Stimulated activated CD8-positive, alpha-beta memory T cell treated with anti-CD3 and anti-CD28 coated beads, Interleukin-4, amount 100 ng/mL, for 1 hour (primary cell): ENCODE measurements at places on chromosomes 3 and 15.

DNA sequence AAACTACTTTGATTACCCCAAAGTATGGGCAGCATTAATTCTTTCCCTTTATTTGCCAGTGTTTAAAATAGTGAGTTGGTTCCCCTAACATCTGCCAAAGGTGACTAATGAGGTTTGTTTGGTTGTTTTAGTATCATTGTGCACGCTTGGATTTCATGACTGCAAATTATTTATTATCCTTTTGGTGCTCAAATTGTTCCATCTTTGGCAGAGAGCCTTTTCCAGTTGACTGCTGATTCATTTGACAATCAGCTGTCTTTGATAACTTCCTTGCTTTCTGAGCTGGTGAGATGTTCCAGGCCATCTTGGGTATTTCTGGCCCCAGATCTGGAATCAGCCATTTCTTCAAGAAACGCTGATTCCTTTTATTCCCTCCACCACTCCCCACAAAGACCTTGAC is 8.9 kb downstream of the DLEC1 start:
- DNase-seq, result no peak

GRCh38 chr3:59467476-59467875 is 417.7 kb upstream of the CFAP20DC start:
- DNase-seq, result no peak

GRCh38 chr3:50574444-50574831 is 5.1 kb downstream of the HEMK1 start:
- DNase-seq, result no peak

- no peak for DNase-seq
Observed at GRCh38 chr3:56980798-56981390, 79.6 kb upstream of the SPATA12 start.

GRCh38 chr3:44995142-44995770 is 19.2 kb downstream of the EXOSC7 start:
- DNase-seq, result no peak

DNA sequence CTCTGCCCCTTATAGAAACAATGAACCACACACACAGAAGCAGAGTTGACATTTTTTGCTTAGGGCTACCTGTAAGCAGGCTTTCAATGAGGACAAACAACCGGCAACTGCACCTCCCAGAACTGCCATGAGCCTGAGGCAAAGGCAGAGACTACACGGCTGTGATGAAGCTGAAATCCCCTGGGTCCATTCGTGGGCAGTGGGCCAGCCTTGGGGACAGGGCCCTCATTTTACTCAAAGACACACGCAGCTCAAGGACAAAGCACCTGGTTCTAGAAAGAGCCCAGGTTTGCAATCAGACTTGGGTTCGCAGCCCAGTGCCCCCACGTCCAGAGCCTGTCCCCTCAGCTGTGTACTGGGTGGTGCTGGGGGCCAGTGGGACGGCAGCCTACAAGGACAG is 17.9 kb downstream of the FAM174B start:
- DNase-seq, result no peak

DNA sequence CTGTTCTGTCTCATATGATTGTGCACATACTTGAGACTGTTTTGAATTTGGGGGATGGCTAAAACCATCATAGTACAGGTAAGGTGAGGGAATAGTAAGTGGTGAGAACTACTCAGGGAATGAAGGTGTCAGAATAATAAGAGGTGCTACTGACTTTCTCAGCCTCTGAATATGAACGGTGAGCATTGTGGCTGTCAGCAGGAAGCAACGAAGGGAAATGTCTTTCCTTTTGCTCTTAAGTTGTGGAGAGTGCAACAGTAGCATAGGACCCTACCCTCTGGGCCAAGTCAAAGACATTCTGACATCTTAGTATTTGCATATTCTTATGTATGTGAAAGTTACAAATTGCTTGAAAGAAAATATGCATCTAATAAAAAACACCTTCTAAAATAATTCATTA is 5.1 kb downstream of the CCR5 start:
- DNase-seq, result no peak

DNA sequence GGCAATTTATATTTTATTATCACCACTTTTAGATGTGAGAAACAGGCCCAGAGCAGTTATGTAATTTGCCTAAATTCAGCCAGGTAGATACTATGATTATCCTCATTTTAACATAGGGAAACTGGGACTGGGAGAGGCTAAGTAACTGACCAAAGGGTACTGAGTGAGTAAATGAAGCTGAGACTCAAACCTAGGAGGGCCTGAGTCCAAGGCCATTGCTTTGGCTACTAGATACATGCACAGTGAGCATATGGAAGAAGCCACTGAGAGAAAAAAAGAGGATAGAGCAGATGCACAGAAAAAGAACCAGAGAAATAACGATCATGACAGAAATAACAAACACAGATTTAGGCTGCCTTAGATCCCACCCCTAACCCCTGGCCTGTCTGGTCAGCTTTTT is 33.6 kb downstream of the USF3 start:
- no peak for DNase-seq

GRCh38 chr3:56322862-56323261 is 145.4 kb downstream of the ERC2 start:
- no peak for DNase-seq

DNA sequence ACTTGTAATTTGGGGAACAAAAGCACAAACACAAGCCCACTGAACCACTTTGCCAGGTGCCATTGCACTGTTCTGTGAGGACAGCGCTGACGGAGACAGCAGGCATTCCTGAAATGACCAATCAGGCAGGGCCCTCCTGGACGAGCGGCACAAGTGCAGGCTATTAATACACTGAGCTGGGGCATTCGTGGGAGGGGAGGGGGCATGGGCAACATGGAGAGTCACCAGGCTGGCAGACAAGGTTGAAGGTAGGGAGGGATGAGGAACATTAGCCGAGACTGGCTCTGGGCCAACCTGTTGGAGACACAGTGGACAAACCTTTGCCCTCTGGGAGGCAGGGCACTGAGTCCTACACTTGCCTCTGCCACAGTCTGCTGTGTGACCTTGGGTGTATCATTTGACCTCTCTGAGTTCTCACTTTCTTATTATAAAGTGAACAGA is 45.6 kb downstream of the NOX5 start:
- DNase-seq, result no peak

- no peak for DNase-seq
Observed at GRCh38 chr15:22895465-22896190, 57.2 kb downstream of the NIPA2 start.

DNA sequence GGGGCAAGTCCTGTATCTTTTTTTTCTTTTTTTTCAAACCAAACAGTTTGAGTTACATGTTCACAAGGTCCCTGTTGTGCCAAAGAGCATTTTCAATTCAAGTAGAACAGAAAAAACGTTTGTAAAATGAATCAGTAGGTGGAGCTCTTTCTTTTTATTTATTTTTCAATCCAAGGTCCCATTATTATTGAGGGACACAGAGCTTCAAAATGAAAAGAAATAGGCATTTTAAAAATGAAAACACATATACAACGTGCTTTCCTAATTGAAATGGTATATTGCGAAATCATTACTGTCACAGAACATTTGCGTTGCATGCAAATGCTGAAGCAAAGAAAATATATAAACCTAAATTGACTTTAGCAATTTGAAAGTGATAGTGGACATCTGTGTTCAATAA is 711.0 kb downstream of the MECOM start:
- no peak for DNase-seq

DNA sequence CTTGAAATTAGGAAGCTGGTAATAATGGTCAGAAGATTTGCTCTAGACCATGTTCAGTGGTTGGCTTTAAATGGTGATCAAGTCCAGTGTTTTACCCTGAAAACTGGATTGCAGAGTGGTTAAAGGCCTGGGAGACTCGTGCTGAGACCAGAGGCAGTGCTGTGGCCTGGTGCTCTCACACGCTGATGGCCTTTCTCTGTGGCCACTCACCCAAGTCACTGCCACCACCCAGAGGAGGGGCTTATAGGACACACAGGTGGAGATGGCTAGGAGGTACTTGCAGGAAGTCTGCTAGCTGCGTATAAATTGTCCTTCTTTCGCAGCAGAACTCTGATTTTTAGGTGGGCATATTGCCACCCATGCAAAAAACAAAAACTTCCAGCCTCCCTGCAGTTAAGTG is 6.2 kb upstream of the EHD4 start:
- no peak for DNase-seq

DNA sequence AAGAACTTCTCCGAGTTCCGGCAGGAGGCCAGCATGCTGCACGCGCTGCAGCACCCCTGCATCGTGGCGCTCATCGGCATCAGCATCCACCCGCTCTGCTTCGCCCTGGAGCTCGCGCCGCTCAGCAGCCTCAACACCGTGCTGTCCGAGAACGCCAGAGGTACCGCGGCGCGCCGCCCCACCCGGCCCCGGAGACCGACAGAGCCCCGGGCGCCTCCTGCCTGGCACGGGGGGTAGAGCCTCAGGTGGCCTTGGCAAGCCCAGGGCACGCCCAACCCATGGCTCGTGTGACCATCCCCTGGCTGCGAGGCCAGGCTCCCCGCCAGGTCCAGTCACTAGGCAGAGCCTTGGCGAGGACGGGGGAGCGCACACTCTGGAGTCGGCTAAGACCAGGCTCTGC is 134.1 kb downstream of the LRRK1 start:
- no peak for DNase-seq

GRCh38 chr15:81966631-81967030 is 79.2 kb downstream of the MEX3B start:
- DNase-seq, result no peak

GRCh38 chr15:90291679-90292356 is 26.3 kb downstream of the NGRN start:
- no peak for DNase-seq

DNA sequence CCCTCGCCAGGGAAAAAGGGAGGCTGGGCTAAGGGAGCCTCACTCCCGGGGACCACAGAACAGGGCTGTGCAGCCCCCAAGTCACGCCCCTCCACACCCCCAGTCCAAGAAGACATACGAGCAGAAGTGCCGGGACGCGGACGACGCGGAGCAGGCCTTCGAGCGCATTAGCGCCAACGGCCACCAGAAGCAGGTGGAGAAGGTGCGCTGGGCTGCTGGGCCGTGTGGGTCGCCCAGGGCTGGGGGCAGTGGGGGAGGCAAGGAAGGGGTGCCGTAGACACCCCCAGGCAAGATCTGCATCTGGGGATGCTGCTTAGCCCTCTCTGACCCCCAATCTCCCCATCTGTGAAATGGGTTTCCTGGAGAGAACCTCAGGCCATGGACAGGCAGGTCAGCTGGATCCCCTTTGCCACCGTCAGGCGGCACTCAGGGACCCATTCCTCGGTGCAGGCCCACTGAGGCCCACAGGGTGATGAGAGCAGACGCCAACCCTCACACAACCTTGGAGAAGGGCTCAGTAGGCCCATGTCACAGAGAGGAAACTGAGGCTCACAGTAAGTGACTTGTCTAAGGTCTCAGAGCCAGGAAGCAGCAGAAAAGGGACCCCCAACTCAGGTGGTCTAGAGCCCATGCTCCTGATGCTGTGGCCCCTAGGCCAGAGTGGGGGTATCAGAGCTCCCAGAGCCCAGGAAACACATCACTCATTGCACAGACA is 33.7 kb downstream of the PSTPIP1 start:
- DNase-seq, result no peak

GRCh38 chr3:40872258-40872920 is 326.9 kb upstream of the CTNNB1 start:
- no peak for DNase-seq

DNA sequence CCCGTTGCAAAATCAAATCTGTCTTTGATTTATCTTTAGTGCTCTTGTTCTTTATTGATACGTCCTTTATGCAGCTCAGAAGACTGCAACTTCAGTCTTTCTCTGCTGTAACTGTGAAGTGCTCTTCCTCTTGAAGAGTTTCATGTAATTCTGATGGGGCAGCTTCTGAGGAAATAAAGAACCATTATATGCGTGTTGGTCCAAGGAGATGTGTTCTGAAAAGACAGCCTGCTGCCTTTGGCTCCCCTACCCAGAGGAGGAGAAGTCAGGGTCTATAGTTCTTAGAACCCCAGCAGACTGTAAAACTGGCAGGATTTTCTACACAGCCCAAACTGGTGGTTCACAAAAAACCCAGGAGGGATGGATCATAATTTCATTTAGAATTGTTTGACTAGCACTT is 22.4 kb upstream of the ABHD10 start:
- no peak for DNase-seq

DNA sequence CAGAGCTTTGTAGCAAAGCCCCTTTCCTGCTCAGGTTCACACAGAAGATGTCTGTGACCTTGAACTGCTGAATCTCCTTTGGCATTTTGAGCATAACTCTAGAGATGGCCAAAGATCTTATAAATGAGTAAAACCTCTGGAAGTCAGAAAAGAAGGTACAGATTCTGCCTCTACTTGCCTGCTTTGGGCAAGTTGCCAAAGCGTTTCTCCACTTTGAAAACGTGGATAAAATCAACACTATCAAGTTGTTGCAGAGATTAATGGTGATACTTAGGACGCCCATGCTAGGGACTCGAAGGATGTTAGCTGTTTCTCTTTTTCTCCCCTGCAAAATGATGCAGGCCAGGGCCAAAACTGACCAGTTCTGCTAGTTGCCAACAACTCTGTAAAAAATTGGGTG is 68.0 kb upstream of the CMTM7 start:
- DNase-seq, result no peak

DNA sequence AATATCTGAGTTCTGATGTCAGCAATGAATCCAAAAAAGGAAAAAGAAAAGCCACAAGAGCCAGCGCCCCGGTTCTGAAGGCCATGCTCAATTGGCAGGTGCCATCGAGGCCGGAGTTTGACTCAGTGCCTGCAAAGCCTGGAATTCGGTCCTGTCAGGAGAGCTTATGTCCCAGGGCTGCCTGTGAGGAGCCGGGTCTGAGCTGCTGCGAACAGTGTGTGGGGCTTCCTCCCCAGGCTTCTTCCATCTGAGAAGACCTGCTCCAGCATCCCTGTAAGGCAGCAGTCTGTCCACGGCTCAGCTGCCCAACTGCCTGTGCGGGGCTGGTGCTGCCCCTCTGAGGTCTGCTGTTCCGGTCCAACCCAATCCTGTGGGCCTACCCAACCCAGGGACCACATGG is 46.1 kb downstream of the ROPN1B start:
- no peak for DNase-seq

GRCh38 chr3:41200669-41201021 is 1.3 kb downstream of the CTNNB1 start:
- DNase-seq, result no peak

DNA sequence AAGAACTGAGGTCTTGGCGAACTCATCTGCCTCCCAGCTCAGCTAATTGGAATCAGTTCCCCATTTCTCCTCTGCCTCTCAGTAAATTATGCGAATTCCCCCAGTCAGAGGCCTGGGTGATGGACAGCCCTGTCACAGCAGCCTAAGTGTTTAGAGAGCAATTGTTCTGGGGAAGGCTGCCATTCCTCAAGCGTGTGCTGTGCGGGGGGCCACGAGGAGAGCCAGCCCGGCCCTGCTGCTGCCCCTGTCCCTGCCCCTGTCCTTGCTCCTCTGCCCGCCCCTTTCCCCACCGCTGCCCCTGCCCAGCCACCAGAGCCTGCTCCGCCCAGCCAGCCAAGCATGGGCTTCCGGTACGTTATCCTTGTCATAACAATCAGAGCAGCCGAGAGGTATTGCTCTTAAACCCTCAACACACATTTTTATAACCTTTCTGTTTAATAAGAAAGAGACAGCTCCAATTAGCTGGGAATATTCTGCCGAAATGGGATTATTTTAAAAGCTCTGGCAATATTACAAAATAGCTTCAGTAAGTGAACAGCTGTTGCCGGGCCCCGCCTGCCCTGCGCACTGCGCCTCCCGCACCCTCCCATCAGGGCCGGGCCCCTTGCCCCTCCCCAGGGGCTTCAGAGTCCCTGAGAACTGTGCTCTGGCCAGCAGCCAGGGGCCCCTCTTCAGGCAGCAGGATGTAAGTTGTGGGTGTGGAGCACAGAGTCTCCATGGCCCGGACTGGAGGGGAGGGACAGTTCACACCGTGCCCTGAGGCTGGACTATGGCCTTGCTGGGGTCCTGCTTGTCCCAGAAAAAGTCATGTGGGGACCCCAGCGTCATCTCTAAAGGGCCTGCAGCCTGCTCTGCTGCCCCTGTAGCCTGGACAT is 12.4 kb upstream of the CACNA2D2 start:
- no peak for DNase-seq
